Thymus (tissue), 14 donors: ENCODE measurements at places on chromosomes 16 and 17. TPM values are rescaled to one million over a fixed set of nuclear protein-coding genes. Genes with fewer than 3 reads are reported as not detected.
A peak's percentile ranks its signal among the peaks of the same experiment; 100 is the strongest.

- peak overlapping the region; percentile 95 for H3K4me3 ChIP-seq
- H3K4me1 ChIP-seq = peaks cover 21% of the 10 kb centered on the region
- DNase-seq = no peak
Measured at GRCh38 chr16:1707193-1707790, 1.3 kb downstream of the MAPK8IP3 start.

ANKRD40CL gene
- total RNA-seq = not detected

- H3K4me3 ChIP-seq = no peak overlapping the region
- no peak for DNase-seq
- no peak overlapping the region for H3K27ac ChIP-seq
- no peaks in the 10 kb centered on the region for H3K27me3 ChIP-seq
- no peaks in the 10 kb centered on the region for H3K4me1 ChIP-seq
Measured at GRCh38 chr17:12591021-12591735, 74.5 kb upstream of the MYOCD start.

DNA sequence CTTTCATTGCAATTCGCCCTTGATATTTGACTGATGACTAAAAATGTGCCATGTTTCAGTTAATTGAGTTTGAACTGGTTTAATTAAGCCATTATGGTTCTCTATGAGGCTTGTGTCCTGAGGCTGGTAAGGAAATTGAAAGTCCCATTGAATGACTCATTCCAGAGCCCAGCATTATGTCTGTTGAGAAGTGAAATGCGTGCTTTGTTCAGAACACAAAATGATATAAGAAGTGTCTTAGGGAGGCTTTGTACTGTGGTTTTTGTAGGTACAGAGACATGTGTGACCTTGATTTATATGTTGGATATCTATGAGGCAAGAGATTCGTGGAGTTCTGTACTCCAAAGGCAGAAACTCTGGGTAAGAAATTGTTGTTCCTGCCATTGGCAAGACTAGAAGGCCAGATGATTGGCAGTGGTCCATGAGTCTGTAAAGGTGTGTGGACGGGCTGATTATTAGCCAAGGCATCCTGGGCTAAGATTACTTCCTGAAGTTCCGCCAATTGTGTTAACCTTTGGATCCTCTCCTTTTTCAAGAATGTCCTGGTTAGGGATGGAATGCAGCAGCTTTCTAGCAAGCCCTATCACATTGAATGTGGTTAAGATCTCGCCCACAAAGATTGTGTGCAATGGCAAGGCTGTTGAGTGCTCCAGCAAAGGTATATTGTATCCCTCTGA is 103.7 kb downstream of the NPIPB5 start:
- no peaks in the 10 kb centered on the region for H3K27me3 ChIP-seq
- no peaks in the 10 kb centered on the region for H3K36me3 ChIP-seq
- no peak overlapping the region for H3K27ac ChIP-seq
- no peak for DNase-seq

NTN1 gene
- 2.0 TPM for total RNA-seq

- no peak overlapping the region for H3K27ac ChIP-seq
- no peaks in the 10 kb centered on the region for H3K4me1 ChIP-seq
- no peak for DNase-seq
Measured at GRCh38 chr16:81987121-81987520, 24.1 kb downstream of the SDR42E1 start.

- H3K27me3 ChIP-seq = no peaks in the 10 kb centered on the region
- H3K27ac ChIP-seq = no peak overlapping the region
- DNase-seq = no peak
- H3K36me3 ChIP-seq = no peaks in the 10 kb centered on the region
Measured at GRCh38 chr16:48495303-48495702, 110.1 kb upstream of the SIAH1 start.

GRCh38 chr16:8889893-8890548 is 7.9 kb downstream of the LITAFD start:
- no peaks in the 10 kb centered on the region for H3K4me1 ChIP-seq
- H3K36me3 ChIP-seq = peaks cover 65% of the 10 kb centered on the region
- H3K4me3 ChIP-seq = no peak overlapping the region

DNA sequence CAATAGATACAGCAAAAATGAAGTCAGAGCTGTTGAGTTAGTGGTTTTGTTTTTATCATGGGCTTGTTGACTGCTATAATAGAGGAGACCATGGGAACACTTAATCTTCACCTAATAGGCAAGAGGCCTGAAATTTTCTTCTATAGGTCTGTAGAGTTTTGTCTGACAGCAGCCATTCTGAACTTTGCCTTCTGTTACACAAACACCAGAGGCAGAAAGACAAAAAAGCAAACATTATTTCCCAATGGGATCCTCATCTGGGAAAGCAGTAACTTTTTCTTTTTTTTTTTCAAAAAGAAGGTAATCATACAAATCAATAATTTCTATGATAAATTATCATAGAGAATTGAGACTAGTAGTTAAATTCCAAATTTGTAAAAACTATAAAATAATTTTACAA is 494.1 kb downstream of the TOX3 start:
- no peaks in the 10 kb centered on the region for H3K36me3 ChIP-seq
- no peak overlapping the region for H3K27ac ChIP-seq
- H3K27me3 ChIP-seq = no peaks in the 10 kb centered on the region
- no peaks in the 10 kb centered on the region for H3K4me1 ChIP-seq
- DNase-seq = no peak

DNA sequence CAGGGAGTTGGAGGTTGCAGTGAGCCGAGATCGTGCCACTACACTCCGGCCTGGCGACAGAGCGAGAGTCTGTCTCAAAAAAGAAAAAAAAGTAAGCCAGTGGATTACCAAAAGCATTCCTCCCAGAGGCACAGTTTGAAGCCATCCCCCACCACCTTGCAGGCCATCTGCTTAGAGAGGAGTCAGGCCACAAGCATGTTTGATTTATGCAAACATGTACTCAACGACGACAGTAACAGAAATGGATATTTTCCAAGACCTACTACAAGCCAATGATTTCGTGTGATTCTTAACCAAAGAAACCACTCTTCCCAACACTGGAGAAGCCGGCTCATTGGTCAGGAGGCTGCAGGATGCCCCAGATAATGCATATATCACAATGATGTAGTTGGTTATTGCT is 34.8 kb downstream of the MYH13 start:
- no peak overlapping the region for H3K27ac ChIP-seq
- DNase-seq = no peak
- H3K4me3 ChIP-seq = no peak overlapping the region
- H3K4me1 ChIP-seq = no peaks in the 10 kb centered on the region

DNA sequence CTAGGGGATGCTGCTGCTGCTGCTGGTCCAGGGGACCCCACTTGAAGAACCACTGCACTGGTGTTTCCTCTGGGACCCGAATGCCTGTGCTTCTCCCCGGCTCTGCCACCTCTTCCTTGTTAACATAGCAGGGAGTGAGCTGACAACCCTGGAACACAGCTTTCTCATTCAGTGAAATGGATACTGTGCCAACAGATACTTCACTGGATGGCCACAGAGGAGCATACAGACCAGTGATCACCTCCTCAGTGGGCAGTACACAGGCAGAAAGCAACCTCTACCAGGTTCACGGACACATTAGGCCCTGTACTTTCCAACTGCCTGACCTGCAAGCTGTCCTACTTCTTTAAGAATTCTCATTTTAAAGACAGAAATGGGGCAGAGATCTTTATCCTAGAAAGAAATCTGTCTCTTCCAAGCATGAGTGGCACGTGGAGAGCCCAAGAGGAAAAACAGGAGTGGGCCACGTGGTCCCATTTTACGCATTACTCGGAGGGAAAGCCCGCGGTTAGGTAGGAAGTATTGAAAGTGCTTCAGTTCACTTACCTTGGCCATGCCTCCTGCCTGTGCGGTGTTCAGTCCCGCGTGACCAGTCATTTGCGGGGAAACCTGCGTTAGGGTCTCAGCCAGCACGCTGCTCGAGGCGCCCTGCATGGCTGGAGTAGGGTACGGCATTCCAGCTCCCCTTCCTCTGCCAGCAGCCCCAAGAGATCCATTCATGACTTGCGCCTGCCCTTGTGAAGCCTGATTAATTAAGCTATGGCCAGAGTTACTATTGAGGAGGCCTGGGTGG is 30.6 kb downstream of the CREBBP start:
- H3K27ac ChIP-seq = no peak overlapping the region
- DNase-seq = no peak

DNA sequence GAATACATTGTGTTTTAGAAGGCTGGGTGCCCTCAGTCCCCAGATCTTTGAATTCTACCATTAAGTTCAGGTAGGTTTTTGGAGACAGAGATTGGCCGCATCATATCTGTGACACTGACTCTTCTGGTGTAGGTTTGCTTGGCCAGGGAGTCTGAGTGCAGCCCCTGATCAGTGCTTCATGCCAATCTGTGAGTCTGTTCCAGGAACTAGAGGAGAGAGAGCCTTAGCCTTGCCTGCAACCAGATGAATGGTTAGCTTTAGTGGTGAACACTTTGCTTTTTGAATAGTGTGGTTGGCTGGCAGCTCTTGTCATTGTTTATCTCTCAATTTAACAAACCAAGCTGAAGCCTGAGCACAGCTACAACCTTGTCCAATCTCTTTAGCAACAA is 87.8 kb downstream of the PLXDC1 start:
- H3K4me1 ChIP-seq = peaks cover 7% of the 10 kb centered on the region
- H3K4me3 ChIP-seq = no peak overlapping the region

DNA sequence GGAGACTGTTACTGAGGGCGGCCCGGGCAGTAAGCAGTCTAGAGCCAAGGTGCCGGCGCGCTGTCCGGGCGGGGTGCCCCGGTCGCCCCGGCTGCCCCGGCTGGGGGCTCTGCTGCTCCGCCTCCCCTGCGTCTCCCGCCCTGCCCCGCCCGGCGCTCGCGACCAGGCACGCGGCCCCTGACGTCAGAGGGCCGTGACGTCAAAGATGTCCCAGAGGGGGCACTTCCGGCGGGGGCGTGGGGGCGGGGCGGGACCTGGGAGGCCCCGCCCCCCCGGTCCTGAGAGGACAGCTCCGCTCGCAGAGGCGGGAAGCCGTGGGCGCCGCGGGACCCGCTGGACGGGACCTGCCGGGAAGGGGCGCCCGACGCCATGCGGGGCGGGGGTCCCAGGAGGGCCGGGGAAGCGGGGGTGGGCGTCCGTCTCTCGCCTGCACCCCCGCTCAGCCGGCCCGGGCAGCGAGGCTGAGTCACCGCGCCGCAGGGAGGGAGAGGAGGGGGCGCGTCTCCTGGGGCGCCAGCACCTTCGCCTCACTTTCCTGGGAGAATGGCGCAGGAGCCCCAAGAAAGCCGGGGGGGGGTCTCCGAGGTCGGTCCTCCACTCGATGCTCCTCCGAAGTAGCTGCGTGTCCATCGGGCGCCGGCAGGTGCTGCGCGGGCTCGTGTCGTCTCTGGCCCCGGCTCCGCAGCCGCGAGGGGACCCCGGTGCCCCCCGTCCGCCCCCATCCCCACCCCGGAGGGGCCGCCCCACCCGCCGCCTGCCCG is 4.4 kb upstream of the HIC1 start:
- peaks cover 42% of the 10 kb centered on the region for H3K4me1 ChIP-seq
- DNase-seq = peak; percentile 73
- H3K27me3 ChIP-seq = peaks cover 75% of the 10 kb centered on the region

TEKT5 gene
- total RNA-seq = 0.24 TPM

DNA sequence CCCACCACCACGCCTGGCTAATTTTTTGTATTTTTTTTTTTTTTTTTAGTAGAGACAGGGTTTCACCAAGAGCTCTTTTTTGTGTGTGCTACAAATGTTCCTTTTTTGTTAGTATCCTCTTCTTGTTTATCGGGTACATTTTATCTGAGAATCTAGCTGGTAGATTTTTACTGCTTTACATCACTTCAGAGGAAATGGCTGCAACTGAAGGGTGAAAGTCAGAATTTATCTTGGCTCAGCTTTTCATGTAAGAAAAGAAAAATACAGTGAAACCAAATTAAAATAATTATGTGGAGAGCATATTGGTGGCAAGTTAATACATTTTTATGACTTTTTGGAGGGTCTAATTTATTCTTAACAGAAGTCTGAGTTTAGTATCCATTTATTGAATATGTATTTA is 26.0 kb downstream of the CBFB start:
- no peaks in the 10 kb centered on the region for H3K27me3 ChIP-seq
- DNase-seq = no peak
- H3K36me3 ChIP-seq = peaks cover 5% of the 10 kb centered on the region
- H3K4me1 ChIP-seq = peaks cover 15% of the 10 kb centered on the region
- H3K4me3 ChIP-seq = no peak overlapping the region

GRCh38 chr17:43550754-43551153 is 4.6 kb upstream of the ETV4 start:
- H3K27me3 ChIP-seq = peaks cover 58% of the 10 kb centered on the region
- H3K4me1 ChIP-seq = peaks cover 10% of the 10 kb centered on the region
- no peak overlapping the region for H3K4me3 ChIP-seq

YBX2 gene
- total RNA-seq = 0.66 TPM

GRCh38 chr17:79064026-79064425 is 10.6 kb upstream of the ENGASE start:
- H3K27ac ChIP-seq = no peak overlapping the region
- no peaks in the 10 kb centered on the region for H3K4me1 ChIP-seq
- no peak overlapping the region for H3K4me3 ChIP-seq
- H3K36me3 ChIP-seq = no peaks in the 10 kb centered on the region

DNA sequence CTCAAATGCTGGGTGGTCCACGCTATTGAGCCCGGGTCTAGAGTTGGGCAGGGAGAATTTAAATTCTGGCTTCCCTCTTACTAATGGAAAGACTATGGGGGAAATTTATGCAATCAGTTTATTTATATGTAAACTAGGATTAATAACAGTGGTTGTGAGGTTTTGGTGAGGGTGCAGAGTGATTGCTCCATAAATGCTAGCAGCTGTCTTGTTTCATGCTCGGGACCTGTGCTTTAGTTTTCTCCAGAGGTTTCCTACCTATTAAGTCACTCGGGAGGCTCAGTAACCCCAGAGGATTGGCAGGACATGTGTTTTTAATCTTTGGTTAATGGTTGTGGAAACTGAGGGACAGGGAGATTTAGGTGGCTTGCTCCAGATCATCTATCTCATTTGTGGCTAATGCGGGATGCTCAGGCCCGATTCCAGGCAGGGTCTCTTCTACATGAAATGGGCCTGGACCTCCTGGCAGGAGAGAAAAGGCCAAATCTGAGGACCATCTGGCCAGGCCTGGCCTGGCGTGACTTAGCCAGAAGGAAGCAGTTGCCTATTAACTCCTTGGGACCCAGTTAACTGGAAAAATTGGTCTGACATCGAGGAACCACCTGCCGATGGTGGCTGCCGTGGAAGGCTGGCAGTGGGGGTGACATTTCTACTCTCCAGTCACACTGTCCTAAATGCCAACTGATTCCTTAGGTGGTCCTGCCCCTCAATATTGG is 2.1 kb downstream of the PRCD start:
- no peak for DNase-seq
- no peaks in the 10 kb centered on the region for H3K36me3 ChIP-seq
- H3K27ac ChIP-seq = no peak overlapping the region
- peaks cover 34% of the 10 kb centered on the region for H3K4me1 ChIP-seq
- H3K4me3 ChIP-seq = no peak overlapping the region

NPIPA8 gene
- total RNA-seq = 0.05 TPM

BAIAP3 gene
- total RNA-seq = 0.52 TPM

DNA sequence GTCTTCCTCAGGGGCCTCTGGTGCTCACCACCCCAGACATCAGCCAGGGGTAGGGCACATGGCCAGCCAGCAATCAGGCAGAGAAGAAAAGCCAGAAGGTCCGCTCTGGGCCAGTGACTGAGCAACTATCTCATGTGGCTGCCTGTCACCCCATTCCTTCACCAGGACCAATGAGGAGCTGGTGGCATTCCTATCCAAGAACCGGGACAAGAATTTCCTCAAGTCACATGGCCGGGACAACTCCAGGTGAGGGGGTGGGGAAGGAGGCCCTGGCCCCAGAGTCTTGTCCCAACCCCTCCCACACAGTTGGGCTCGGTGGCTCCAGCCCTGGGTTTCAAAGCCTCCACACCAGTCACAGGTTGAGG is 9.4 kb downstream of the XYLT2 start:
- H3K36me3 ChIP-seq = peaks cover 81% of the 10 kb centered on the region
- H3K27ac ChIP-seq = no peak overlapping the region
- H3K27me3 ChIP-seq = no peaks in the 10 kb centered on the region
- H3K4me1 ChIP-seq = peaks cover 7% of the 10 kb centered on the region
- no peak overlapping the region for H3K4me3 ChIP-seq

FLII gene
- 112 TPM for total RNA-seq

ZNF646 gene
- total RNA-seq = 12.7 TPM
